ENCODE measurements at places on chromosomes 1 and 21.

DNA sequence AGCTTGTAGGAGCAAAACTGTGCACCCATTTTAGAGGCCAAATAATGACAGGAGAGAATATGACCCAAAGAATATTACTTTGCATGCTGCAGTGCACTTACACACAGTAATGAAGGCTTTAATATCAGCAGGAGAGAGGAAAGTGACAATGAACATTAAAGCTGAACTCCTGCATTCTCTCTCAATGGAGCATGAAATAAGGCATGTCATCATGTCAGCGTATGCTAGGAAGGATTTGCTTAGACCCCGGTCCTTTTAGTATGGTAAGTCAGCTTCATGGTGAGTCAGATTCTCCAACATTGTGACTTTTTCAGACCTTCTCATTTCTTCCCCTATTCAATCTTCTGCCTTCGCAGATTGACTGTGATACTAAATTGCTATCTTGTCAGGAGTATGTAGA, 210.7 kb upstream of the TMPRSS15 start:
- no peak for DNase-seq

DNA sequence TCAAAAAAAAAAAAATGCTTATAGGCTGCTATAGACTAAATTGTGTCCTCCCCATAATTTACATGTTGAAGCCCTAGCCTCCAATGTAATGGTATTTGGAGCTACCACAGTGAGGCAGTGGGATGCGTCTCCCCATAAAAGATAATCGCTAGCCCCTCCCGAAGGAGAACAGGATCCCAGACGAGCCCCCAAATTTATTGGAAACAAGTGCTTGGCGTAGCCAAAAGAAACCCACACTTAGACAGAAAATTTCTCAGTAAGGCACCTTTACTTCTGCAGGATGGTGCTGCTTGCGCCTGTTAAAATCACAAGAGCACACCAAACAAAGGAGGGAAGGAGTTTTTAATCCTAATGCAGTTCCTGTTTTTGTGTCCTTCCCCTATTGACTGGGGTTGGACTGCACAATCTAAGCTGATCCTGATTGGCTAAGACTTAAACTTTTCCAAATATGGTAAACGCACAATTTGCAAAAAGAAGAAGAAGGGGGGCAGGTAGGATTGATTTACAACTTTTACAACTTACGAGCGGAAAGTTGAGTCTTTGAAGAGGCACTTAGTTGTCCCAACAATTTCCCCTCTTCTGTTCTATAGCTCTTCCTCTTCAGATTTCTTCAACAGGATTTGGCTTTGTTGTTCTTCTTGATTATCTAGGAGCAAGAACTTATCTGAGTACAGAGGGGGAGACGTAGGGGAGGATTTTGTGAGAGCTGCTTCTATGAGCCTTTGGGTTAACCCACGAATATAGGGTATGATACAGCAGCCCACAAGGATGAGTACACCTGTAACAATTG, 3.0 kb upstream of the IPP start:
- DNase-seq, result no peak

GRCh38 chr1:214958486-214958885, 124.1 kb upstream of the KCNK2 start:
- no peak for DNase-seq

- no peak for DNase-seq
Measured at GRCh38 chr1:186925881-186926669, 97.3 kb downstream of the PLA2G4A start.

- no peak for DNase-seq
Measured at GRCh38 chr1:228079601-228080263, 2.8 kb upstream of the ARF1 start.

GRCh38 chr21:43684424-43684823, 25.1 kb downstream of the RRP1B start:
- DNase-seq, result no peak

DNA sequence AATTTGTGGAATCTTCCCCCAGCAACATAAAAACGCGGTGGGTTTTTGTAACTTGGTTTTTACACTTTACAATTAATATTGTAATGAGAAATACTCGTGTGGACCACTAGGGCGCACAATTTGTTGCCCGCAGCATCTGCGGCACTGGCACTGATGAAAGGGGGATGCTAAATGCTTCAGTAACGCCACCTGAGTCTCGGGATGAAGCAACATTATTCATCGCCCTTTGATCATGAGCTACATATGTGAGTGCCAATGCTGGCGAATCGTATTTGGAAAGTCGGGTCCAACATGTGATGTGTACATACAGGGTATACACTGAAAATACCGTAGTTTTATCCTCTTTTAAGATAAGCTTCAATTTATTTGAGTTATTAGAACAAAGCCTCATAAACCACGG, 34.2 kb upstream of the COX20 start:
- peak; percentile 88 for DNase-seq

DNA sequence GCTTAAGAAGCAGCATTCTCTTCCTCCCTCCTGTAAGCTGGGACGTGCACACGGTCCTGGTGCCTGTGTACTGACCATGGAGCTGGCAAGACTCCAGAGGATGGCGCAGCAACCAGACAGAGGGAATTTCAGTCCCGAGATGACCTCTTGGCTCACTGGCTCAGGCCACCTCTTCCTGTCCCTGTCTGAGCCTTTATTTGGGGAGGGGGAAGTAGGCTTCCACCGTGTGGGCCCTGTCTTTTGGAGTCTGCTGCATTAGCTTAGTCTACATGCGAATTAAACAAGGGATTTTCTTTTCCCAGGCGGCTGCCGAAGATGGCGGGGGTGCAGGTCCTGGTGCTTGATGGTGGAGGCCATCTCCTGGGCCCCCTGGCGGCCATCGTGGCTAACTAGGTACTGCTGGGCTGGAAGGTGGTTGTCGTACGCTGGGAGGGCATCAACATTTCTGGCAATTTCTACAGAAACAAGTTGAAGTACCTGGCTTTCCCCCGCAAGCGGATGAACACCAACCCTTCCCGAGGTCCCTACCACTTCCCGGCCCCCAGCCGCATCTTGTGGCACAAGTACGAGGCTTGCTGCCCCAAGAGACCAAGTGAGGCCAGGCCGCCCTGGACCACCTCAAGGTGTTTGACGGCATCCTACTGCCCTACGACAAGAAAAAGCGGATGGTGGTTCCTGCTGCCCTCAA, 10.2 kb downstream of the IL24 start:
- no peak for DNase-seq

DNA sequence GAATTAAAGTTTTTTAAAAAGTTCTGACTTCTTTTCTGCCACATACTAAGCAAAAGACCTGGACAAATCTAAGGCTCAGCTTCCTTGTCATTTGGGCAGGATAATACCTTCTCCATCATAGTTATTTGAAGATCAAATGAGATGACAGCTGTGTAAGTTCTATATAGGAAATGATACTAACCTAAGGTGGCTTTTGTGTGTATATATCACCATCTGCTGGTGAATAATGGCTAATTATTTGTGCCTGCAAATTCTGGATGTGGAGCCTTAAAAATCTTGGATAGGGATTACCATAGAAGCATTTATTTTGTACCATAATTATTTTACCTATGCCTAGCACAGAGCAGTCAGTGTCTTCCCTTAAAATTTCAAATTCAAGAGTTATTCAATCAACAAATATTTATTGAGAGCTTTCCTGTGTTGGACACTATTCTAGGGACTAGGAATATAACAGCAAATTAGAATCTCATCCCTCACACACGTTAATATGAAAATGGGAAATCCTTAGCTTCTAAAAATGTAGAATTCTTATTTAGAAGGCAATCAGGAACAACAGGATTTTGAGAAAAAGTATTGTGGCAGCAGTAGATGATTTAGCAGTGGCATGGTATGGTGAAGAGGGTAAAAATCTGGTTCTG, 89.8 kb downstream of the TMEM200B start:
- peak; percentile 67 for DNase-seq

- peak; percentile 63 for DNase-seq
Measured at GRCh38 chr1:202599669-202600431, 110.4 kb downstream of the SYT2 start.

- no peak for DNase-seq
Measured at GRCh38 chr1:27650171-27650538, 15.2 kb upstream of the FGR start.

DNA sequence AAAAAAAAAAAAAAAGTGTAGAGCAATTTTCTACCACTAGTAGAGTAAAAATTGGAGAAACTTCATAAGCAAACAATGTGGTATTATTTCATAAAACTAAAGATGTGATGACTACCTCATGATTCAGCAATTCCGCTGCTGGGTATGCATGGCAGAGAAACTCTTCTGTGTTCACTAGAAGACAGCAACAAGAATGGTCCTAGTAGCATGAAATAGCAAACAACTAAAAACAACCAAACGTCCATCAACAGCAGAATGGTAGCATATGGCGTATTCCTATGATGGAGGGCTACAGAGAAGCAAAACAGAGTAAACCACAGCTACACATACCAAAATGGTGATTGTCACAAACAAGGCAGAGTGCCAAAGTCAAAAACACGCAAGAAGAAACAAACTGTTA, 18.9 kb downstream of the HTR1D start:
- DNase-seq, result no peak

DNA sequence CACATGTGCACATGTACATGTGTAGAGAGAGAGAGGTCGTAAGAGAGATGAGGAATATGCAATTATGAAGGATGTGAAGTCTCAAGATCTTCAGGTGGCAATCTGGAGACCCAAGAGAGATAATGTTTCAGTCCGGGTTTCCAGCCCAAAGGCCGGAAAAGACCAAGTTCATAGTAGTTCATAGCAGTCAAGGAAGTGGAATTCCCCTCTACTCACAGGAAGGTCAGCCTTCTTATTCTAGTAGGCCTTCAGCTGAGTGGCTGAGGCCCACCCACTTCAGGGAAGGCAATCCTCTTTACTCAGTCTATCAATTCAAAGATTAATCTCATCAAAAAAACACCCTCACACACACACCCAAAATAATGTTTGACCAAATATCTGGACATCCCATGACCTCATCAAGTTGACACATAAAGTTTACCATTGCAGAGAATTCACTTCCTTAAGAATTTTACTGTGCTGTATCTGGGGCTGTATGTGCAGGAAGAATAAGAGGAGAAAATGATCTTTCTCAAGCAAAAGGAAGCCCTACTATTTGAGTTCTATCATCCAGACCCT, 114.6 kb downstream of the TNFSF18 start:
- no peak for DNase-seq

DNA sequence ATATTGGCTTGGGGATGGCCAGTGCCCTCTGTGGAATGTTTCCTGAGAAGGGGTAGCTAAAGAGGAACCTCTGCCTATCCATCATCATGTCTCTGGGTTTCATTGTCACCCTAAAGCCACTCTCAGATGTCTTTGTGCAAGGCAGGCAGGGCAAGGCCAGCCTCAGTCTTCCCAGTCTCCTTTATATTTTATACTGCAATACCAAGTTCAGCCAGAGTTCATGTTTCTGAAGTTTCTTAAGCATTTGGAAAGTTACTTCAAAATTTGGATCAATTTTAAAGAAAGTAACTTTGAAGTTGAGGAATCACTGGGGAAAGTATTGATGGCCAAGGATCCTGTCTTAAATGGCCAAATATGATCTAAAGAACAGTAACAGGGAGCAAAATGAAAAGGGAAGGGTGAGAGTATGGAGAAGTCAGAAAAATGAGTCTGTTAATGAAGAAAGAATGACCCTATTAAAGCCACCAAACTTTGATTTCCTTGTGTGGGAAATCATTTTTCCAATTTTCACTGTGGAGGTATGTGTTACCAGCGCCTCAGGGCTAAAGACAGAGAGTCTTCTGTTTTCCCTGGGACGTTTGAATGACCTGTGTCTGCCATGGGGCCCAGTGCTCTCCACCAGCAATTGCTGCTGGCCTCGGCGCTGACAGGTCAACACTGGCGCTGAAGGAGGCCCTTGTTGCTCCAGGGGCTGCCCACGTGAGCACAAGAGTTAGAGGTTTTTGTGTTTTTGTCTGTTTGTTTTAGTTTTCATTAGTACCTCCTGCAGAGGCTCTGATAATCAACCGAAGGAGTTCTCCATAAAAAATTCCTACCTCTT, 93.9 kb downstream of the ATP5PO start:
- no peak for DNase-seq

DNA sequence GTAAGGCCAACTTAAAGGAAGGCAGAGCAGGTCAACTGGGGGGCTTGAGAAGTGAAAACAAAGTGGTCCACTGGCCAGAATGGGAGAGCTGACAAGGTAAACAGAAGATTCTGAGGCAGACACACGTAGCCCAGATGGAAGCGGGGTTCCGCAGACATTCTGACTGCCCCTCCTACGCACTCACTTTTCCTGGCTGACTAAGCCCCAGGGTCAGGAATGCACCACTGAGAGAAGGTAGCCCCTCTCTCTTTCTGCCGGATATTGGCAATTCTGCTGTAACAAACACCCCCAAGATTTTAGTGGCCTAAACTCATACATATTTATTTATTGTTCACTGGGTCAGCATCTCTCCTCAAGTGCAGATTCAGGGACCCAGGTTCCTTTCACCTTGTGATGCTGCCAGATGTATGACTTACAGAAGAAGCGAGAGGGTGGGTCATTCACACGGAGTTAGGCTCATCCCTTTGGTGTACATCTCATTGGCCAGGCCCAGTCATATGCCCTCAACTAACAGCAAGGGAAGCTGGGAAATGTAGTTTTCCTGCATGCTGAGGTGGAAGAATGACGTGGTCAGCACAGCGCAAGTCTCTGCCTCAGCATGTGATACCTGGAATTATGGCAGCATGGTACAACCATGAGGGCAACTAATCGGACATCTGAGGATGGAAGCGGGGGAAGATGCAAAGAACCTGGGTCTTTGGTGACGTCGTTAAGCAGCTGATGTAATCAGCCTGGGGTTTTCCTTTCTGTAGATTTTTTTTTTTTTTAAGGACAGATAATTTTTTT, 43.4 kb upstream of the MRPS6 start:
- DNase-seq, result peak; percentile 92

GRCh38 chr1:166882893-166883292, 6.8 kb upstream of the TADA1 start:
- DNase-seq, result no peak

GRCh38 chr1:44783697-44784093, 4.3 kb downstream of the BEST4 start:
- peak; percentile 50 for DNase-seq

DNA sequence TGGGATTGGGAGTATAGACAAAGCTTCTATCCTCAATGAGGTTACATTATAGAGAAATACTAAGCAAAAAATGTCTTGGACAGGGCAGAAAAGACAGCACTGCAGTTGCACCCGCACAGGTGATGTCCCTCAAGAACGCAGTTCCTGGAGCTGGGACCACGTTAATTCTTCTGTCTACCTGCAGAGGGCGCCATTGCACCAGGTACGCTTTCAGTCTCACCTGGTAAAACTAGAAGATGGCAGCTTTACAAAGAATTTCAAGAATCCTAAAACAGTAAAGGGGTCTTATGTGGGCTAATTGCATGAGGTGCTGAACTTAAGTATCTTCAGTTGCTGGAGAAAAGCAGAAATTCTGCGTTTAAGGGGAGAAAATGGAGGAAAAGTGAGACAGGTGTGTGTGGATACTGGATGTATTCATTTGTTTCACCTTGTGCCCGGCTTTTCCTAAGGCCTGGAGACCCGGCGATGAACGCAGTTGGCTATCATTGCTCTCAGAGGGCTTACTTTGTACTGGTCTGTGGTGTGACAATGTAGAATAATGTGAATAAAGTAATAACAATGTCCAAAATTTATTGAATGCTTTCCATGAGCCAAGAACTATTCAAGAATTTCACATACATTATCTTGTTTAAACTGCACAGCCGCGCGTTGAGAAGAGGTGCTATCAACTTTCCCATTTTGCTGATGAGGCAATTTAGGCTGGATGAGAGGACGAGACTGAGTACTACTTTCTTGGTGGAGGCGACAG, 276.3 kb upstream of the GREM2 start:
- DNase-seq, result peak; percentile 59

Measured in NAMALWA (cell line).